ENCODE measurements at places on chromosomes 4 and X.

DNA sequence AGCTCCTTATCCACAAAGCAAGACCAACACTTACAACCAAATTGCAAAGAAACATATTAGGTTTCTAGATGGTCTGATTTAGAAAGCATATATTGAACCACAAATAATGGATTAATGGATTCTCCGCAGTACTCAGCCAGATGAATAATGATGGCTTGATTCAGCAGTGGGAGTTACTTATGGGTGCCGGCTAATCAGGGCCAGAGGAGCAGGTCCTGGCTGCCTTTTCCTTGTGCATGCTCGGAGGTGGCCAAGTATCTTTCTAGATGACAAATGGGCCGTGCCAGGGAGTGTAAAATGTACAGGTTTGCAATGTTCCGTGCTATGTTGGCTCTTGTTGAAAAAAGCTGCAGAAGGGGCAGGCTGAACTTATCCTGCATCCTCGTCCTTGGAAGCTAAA lies 70.2 kb downstream of the VCX3A start:
- no peak for DNase-seq

DNA sequence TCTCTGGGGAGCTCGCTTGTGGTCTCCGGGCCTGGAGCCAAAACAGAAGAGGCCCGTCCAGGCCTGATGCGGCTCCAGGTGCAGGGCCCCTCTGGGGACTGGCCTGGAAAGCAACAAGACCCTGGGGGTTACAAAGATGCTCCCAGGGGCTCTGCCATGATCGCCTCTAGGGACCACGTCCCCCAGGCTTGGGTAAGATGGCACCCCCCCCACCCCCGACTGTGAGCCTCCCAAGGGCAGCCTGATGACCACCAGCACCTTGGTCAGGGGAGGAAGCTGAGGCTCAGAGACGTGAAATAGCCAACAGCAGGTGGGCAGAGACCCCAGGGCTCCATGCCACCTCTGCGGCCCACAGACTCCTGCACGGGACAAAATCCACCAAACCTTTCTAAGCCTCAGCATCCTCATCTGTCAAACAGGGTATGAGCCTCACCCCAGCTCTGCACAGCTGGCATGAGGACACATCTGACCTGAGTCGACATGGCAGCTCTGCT lies 25.4 kb downstream of the C4orf50 start:
- no peak for DNase-seq

GRCh38 chr4:80731436-80731835 lies 299.1 kb upstream of the BMP3 start:
- no peak for DNase-seq

DNA sequence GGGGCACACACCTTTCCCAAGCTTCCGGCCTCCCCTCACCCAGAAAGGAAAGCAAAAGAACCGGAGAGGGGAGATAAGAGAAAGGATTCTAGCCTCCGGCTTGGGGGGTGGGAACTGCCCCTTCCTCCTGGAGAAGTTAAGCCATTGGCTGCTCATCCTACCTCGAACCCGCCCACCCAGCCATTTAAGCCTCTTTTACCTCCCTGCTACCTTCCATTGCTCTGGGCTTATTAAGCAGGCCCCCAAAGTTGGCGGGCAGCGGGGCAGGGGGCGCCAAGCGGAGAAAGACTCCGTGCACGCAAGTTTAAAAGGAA lies 2.3 kb downstream of the MAML3 start:
- DNase-seq = peak; percentile 95

- no peak for DNase-seq
Observed at GRCh38 chrX:154059729-154060245, 37.7 kb downstream of the MECP2 start.

GRCh38 chrX:72713130-72713529 lies 976 bp downstream of the PHKA1 start:
- DNase-seq = peak; percentile 1

GRCh38 chr4:35539404-35540055 lies 704.8 kb downstream of the ARAP2 start:
- no peak for DNase-seq

- no peak for DNase-seq
Observed at GRCh38 chrX:17299206-17299605, 75.8 kb upstream of the NHS start.

DNA sequence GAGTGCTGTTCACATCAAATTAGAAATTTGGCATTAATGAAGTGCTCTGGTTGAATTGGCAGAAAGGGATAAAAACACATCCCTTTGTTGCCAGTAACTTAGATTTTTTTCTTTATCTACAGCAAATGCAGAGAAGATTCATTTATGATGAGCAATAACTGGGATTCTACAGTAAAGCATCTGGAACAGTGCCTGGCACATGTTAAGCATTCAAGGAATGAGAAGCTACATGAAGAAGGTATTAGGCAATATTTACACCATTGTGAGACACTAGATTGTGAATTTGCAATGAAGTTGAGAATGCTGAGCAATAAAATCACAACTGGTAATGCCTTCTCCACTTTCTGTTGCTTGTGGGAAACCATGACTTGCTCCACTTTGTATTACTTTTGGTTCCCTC lies 33.5 kb downstream of the PCDH19 start:
- no peak for DNase-seq

DNA sequence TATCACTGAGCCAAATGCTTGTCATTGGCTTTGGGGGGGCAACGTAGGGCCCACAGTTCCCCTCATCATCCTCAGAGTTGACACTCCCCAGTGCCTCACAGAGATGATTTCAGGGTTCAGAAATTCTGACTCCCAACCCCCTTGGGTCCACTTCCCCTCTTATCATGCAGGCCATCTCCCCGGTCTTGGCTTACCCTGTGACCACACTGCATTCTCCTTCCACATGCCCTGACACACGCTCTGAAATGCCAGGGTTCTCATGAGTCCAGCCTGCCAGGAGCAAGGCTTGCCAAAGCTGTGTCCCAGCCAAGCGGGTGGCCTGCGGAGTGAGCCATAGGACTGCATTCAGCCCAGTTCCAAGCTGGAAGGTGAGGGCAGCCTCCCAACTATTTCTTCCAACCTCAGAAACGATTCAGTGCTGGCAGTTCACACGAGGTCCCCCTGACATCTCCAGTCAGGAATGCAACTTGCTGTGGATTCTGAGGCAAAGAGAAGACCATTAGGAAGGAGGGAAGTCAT lies 101.2 kb downstream of the SMIM20 start:
- DNase-seq = no peak

GRCh38 chr4:170004651-170005295 lies 21.4 kb downstream of the MFAP3L start:
- DNase-seq = no peak

- no peak for DNase-seq
Observed at GRCh38 chr4:18401425-18401824, 379.9 kb upstream of the LCORL start.

GRCh38 chrX:100264200-100264599 lies 145.9 kb downstream of the PCDH19 start:
- DNase-seq = peak; percentile 1

DNA sequence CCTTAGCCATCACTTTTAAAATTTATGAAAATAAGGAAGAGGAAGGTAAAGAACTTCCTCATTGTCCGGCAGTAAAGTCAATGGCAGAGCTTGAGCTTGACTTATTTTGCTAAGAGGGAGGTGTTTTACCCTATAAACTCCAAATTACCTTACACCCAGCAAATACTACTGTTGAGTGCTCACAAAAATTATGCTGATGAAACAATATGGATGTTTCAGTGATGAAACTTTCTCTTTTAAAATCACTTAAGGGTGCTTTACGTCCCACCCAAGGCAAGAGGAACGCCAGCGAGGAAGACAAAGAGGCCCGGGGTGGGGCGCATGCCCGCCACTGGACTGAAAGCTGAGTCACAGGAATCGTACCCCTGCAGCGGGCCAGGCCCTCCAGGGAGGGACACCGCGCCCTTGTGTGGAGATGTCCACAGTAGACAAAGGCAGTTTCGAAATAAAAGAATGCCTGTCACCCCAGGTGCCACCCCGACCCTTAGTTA lies 560 bp upstream of the TMSB4X start:
- peak; percentile 58 for DNase-seq

DNA sequence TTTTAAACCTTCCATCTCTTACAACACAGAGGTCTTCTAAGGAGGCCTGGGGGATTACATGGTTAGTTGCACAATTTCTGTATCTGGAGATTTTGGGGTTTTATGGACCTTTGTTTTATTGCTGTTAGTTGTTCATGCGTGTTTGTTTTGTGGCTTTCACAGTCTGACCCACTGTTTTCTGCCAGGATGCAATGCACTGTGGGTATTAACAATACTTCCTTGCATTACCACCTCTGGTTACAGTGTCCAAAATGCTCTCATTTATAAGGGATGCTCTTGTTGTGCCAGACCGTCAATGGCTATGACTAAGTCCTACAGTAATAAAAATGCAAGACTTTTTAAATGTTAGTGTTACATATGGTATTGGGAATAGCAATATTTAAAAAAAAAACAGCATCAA lies 730.2 kb downstream of the KCTD8 start:
- no peak for DNase-seq

- peak; percentile 39 for DNase-seq
Observed at GRCh38 chr4:17232566-17233253, 279.2 kb downstream of the QDPR start.

- DNase-seq = no peak
Observed at GRCh38 chr4:7393601-7394575, 40.8 kb downstream of the PSAPL1 start.

DNA sequence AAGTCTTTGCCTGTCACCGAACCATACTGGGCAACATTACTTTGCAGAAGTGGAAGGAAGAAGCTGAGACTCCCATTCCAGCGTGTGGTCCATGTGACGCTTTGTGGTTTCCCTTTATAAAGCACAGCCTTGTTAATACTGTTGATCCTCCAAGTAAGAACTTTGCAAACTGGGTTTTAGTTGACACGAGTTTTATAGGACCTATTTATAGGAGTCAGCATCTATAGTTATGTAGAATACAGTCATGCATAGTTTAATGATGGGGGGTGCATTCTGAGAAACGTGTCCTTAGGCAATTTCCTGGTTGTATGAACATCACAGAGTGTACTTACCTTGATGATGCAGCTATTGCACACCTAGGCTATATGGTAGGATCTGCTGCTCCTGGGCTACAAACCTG lies 1879.4 kb upstream of the TENM3 start:
- DNase-seq = no peak

DNA sequence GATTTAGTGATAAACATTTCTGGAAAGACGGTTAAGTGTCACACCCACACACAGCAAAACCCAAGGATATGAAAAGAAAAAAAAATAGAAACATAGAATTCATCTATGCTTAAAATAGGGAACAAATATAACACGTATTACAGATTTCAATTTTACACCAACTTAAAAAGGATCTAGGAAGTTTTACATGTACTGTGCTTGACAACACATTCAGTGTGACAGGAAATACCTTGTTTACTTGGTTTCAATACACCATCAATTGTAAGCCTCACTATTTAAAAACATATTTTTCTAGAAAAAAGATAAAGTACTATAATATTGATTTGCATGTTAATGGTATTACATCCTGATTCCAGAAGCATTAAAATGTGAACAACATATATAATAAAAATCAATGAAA lies 77.0 kb upstream of the SPRY1 start:
- DNase-seq = no peak

DNA sequence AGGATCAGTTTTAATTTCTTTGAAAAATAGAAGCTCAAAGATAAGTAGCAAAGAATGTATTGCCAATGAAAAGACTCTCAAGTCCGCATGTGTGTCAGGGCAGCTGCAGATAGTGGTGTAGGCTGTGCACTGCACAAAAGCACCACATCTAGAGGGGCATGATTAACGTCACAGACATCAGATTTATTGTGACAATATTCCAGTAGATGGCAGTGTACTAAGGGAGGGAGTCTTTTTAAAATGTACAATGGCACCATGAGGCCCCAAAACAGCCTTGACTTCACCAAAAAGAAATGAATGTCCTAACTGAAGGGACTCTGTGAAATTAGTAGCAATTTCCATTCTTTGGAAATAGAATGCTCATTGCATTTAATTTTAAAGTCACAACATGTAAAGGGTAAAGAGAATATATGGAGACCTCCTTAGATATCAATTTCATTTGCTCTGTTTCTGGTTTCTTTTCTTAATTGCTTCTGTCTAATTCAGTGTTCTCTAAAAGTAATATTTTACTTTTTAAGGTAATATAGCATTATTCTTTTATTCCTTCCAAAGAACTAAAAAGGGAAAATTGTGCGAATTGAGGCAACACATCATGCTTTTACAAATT lies 98.4 kb downstream of the ZNF827 start:
- peak; percentile 67 for DNase-seq

DNA sequence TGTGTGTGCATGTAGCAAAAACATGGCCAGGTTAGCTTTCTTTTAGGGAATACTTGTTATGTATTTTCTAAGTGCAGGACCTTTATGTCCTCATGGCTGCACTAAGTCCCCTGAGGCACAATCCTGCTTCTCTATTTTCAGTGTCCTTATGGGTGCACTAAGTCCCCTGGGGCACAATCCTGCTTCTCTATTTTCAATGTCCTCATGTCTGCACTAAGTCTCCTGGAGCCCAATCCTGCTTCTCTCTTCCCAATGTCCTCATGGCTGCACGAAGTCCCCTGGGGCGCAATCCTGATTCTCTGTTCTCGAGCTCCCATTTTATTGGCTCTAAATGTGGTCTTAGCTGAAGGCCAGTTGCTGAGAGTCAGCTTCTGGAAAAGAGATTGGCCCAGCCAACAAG lies 49.7 kb upstream of the GPRIN3 start:
- no peak for DNase-seq

DNA sequence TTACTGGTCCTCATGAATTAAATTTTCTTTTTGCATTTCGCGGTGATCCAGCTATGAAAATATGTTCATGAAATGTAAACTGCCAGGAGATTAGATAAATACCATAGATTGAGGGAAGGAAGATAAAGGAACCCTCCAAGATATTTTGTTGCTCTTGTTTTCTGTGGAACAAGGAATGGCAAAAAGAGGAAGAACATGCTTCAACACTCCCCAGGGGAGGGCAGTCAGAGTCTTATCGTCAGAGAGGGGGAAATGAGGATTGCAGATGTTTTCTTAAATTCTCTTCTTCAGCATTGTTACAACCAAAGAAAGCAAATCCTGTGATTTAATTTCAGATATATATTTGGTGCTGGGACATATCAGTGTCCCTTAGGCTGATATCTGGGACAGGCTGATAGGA lies 9.5 kb upstream of the SFRP2 start:
- no peak for DNase-seq

DNA sequence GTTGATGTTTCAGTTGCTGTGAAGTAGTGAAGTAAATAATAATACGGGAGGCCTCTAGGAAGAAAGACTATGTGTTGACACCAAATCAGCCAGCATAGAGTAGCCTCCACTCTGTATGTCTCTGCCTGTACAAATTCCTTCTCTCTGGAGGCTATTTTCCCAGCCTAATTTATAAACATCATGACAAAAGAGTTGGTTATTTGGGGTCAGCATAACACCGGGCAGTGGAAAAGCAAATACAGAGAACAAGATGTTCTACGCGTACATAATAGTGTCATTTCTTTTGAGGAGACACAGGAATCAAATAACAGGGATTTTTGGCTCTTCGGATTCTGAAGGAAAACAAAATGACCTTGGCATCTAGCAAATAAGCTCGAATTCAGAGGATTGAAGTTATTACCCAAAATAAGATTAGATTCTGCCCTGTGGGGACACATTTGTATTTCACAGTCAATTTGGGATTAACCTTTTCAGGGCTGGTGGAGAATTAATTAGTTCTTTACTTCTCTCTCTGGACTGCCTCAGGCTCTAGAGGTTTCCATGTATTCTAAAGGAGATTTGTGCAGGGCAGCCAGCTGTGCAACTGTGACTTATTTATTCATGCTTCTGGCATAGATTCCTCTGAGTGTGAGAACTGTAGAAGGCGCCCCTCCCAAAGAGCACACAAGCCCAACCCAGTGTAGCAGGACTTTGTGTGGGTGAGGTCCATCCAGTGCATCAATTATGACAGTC lies 14.1 kb upstream of the SYTL4 start:
- peak; percentile 49 for DNase-seq

All from endothelial cell of umbilical vein (primary cell).